ENCODE measurements at places on chromosomes 1 and 21.

DNA sequence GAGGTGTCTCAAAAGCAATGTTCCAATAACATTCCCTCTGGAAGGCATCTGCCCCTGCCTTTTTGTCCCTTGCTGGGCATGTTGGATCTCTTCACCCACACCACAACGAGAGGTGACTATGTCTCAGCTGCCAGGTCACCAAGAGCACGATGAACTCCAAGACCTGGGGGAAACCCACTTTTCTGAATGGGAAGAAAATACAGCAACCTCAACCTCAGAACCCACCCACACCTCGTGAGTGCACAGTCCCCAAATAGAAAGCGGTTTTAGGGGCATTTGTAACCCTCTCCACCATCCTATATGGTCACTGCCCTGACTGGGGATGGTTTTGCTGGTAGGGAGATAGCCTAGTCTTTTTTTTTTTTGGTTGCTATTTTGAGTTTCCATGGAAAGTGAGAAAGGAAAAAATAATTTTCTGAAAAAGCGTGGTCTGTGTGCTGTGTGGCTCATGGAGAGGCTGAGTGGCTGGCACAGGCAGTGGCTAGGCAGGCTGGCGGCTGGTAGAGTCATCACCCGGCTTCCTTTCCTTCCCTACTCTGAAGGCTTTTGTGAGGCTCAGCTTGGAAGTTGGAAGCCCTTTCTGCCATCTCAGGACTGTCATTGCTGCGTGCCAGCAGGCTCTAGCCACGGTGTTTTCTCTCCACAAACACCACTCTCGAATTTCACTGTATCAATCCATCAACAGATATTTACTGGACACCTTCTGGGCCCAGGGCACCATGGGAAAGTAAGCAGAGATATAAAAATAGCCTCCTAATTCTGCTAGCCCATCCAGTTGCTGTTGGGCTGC lies 15.8 kb downstream of the TSPAN2 start:
- DNase-seq: no peak

GRCh38 chr1:172443666-172444453 lies at the start of gene PIGC:
PIGC (minus strand) TSS chr1:172444069; CDS start chr1:172442622, 1,447 bp downstream.
- peak; percentile 96 for DNase-seq

- DNase-seq: no peak
Observed at GRCh38 chr1:69320757-69321211, 246.9 kb upstream of the LRRC7 start.

DNA sequence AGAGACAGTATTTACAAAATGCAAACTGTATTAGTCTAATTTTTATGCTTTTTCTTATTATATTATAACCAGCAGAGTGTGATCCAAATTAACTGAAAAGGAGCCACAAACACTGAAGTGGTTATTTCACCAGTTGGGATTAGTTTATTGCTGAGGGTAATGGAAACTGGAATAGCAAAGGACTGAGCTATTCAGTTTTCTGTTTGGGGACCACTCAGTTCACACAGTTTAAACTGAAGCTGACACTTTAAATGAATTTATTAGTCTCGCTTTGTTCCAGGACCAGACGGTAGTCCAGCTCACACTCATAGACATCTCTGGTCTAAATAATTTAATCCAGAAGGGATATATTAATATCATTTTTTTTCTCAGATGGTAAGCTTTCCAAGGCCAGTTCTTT lies 410.7 kb downstream of the LTN1 start:
- no peak for DNase-seq

GRCh38 chr1:22775478-22775877 lies 64.8 kb downstream of the EPHB2 start:
- DNase-seq: no peak

DNA sequence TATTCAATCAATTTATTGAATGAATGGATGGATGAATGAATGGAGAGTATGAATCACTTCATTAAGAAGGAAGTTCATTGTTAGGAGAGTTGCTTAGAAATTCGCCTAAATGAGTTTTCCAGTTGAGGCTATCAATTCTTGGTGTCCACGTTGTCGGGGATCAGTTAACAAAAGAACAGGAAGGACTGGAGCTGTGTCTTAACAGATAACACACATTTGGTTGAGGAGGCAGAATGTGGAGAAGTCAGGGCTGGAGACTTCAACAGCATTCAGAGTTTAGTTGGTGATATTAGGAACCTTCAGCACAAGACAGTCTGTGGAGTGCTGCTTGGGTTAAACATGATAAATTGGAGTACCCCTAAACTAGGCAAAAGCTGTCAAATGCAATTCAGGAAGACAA lies 33.7 kb downstream of the ZBTB18 start:
- DNase-seq: no peak

GRCh38 chr1:43137445-43138052 lies 34.5 kb downstream of the EBNA1BP2 start:
- DNase-seq: no peak

DNA sequence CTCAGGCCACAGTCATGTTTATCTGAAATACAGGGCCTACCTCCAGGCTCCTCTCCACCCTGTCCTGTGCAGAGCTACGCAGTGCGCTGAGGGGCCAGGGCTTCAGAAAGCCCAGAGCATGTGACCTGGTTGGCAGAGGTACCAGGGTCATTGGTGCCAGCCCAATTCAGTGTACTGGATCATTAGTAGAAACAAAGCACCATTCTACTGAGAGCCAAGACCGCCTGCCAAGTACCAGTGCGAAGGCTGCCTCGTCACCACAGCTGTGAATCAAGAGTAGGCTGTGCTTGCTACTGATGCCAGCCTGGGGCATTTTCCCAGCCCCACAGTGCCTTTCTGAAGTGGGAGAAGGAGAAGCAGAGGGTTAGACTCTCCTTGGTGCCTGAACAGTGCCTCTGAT lies 59.8 kb downstream of the CAPN9 start:
- no peak for DNase-seq

DNA sequence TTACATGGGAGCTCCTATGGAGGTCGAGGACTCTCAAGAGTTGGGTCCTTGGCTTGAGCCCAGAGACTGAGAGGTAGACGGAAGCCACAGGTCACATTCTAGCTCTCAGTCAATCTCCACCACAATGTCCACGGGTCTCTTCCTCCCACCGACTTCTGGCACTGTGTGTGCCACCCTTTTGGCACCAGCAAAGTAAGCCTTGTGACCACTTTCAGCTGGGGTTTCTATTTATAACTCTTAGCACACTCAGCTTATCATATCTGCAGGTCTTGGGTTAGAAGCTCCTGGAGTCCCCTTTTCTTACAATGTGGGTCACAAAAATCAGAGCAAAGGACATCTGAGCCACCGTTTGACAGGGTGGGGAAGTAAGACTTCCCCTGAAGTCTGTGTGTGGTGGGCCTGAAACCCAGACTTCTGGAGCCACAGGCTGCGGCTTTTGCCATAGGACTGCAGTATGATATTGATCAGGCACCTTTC lies 28.3 kb downstream of the NCMAP start:
- DNase-seq: no peak

DNA sequence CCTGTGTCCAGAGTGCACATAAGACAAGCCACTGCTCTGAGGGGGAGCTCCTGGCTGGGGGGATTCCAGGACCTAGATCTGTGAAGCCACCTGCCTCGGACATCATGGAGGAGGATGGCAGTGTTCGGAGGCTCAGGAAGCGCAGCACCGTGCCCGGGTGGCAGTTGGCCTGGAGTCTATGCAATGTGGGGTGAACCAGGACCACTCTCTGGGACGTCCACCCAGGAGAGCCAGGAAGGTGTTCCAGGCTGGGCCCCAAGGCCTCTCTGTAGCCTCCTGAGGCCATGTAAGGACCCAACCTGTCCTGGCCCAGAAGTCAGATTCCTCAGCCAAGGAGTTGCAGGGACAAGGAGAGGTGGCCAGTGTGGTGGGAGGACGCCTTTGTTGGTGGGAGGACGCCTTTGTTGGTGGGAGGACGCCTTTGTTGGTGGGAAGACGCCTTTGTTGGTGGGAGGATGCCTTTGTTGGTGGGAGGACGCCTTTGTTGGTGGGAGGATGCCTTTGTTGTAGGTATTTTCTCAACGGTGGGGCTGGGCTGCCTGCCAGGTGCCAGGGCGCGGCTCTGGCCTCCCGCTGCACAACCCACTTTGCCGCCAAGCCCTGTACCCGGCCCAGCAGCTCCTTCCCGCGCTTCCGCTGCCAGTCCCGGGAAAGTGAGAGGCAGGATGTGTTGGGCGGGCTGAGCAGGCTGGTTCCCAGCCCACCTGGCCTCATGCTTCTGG lies 30.6 kb upstream of the BMP8B start:
- no peak for DNase-seq

DNA sequence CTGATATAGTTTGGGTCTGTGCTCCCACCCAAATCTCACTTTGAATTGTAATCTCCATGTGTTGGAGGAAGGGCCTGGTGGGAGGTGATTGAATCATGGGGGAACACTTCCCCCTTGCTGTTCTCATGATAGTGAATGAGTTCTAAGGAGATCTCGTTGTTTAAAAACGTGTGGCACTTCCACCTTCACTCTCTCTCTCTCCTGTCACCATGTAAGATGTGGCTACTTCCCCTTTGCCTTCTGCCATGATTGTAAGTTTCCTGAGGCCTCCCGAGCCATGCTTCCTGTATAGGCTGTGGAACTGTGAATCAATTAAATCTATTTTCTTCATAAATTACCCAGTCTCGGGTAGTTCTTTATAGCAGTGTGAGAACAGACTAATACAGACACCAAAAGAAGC lies 40.4 kb downstream of the FRRS1 start:
- no peak for DNase-seq

GRCh38 chr1:209707308-209707707 lies 2.7 kb downstream of the HSD11B1 start:
- no peak for DNase-seq
